NCI-H1092 treated with DMSO at 0.1 percent for 48 hours (cell line): ENCODE measurements at places on chromosomes 13 and 19.

GRCh38 chr19:4744451-4745174 lies 21.0 kb upstream of the DPP9 start:
- no peak for DNase-seq

- DNase-seq, result no peak
Observed at GRCh38 chr19:33905937-33906577, 109.4 kb downstream of the KCTD15 start.

GRCh38 chr19:38281811-38282566 lies 17.6 kb downstream of the SPINT2 start:
- no peak for DNase-seq

DNA sequence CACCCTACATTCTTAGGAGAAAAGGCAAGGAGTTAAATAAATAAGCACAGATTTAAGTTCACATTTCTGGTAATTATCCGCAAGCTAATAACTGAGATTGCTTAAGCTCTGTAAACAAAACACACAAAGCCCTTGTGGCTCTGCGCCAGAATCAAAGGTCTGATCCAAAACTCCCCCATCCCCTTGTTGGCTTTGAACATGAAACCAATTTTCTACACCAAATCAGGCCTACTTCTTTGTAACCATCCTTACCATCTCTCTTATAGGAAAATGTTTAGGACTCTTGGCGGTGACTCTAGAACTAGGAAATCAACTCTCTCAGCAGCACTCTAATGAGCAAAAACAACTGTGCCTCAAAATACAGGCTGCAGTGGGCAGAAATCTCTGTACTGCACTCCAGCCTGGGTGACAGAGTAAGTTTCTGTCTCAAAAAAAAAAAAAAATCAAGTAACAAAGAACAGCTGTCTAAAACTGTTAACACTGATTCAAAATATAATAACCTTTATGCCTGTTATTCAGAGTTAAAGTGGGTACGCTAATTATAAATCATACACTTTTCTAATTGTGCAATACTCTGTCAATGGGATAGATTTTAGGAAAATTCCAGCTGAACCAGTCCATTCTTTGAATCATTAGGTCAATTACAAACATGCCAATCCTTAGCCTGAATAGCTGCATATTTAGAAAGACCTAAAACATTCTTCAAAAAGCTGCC lies 25.8 kb downstream of the ABCC4 start:
- DNase-seq, result peak; percentile 69

DNA sequence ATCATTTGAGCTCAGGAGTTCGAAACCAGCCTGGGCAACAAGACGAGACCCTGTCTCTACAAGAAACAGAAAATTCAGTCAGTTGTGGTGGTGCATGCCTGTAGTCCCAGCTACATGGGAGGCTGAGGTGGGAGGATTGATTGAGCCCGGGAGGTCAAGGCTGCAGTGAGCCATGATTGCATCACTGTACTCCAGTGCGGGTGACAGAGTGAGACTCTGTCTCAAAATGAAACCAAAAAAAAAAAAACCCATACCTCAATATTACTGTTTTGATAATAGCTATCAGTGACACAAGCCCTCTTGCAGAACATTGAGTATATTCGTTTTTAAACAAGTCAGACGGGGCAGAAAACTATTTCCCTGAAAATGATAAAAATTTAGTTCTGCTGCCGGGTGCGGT lies 16.2 kb downstream of the ZNF791 start:
- DNase-seq, result no peak

- peak; percentile 32 for DNase-seq
Observed at GRCh38 chr13:43766725-43767124, 20.0 kb downstream of the ENOX1 start.

GRCh38 chr19:35717665-35718344 lies at the start of gene KMT2B:
KMT2B (plus strand) TSS chr19:35718003; CDS start chr19:35718019, 16 bp downstream.
- DNase-seq, result peak; percentile 91

GRCh38 chr13:89458456-89458855 lies 1787.3 kb downstream of the SLITRK5 start:
- DNase-seq, result no peak

- DNase-seq, result no peak
Observed at GRCh38 chr19:4310247-4311121, 6.1 kb downstream of the FSD1 start.

DNA sequence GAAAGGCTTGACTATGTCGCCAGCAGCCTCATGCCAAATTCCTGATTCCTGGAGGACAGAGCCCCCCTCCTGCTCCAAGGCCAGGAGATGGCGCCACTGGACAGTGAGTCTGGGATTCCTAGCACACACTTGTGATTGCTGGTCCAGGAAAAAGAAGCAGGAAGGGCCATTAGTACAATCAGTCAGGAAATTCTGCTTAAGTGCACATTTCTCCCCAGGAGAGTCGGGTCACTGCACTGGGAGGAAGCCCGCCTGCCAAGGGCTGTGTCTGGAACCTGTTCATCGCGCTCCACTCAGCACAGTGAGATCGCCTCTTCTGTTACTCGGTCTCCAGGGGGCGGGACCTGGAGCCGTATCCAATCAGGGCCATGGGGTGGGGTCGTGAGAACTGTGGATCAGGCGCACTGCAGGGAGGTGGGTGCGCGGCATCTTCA lies 65.1 kb downstream of the ZNF823 start:
- no peak for DNase-seq

GRCh38 chr13:89812856-89813255 lies 1534.6 kb upstream of the MIR17HG start:
- DNase-seq, result no peak

GRCh38 chr19:709965-710571 lies 1.3 kb downstream of the PALM start:
- DNase-seq, result no peak

DNA sequence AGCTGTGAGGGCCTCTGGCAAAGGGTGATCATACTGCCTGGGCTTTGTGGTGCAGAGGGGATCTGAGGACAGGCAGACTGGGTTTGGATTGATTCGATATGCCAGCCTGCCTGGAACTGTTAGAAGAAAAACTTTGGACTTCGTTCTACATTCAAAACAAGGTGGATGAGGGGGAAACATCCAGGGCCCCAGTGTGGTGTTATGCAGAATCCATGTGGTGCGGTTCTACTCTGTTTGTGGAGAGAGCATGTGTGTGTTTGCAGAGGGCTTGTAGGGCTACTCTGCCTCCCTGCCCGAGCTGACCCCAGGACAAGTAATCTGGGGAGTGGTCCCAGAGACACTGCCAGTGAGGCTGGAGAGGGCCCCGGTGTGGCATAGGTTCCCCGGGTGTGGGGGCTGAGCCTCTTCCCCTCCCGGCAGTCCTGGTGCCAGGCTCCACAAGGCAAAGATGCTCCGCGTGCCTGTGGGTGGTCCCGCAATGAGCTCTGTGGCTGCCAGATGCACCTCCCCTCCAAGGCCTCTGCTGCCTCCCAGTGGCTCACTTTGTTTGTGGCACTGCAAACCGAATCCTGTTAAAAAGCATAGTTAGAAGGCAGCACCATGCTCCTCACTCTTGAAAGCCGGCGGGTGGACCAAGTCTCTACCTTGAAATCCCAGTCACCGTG lies 22.3 kb upstream of the TFDP1 start:
- peak; percentile 75 for DNase-seq

DNA sequence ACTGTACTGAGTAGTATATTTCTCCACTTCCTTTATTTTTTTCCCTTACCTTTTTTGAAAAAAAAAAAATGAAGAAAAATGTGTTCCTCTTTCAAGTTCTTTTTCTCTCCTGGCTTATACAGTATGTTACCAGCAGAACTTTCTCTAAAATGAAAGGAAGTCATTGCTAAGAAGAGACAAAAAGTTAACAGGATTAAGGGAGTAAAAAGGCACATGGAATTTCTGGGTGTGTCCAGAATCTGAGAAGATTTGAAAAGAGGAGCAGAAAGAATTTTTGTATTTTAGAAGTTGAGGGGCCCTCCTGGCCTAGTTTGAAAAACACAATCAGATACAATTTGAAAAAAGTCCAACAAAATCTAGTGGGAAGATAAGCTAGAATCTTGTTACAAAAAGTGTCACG lies 21.0 kb upstream of the TRIM13 start:
- DNase-seq, result no peak

GRCh38 chr13:60169239-60170031 lies 5.7 kb upstream of the DIAPH3 start:
- DNase-seq, result no peak

DNA sequence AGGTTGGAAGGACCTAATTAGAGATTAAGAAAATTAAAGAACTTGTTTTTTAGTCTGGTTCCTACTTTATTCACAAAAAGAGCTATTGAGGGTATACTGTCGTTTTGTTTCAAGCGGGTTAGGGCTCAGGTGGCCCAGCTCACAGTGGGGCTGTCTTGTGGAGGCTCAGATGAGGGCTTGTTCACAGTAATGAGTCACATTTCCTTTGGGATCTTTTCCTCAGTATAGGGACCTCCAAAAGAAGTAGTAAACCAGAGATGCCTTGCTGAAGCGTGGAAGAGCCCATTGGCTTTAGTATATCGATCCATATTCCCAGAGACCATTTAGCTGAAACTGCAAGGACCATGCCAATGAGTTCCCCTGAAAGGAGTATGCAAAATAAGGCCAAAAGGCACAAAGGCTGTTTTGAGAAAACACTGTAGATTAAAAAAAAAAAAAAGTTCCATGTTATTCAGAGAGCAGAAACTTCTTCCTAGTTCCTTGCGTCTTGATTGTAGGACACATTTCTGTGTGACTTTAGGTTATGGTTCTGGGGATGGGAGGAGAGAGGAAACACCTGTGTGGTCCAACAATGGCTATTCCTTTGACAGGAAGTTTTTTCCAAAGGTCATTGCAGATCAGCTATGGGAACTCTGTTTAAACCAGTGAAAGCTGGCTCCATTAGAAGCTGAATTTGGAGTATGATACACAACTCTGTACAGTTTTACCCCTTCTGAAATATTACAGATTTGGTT lies 32.8 kb upstream of the GPI start:
- no peak for DNase-seq

- DNase-seq, result no peak
Observed at GRCh38 chr19:46181388-46181779, 33.3 kb downstream of the IGFL2 start.

DNA sequence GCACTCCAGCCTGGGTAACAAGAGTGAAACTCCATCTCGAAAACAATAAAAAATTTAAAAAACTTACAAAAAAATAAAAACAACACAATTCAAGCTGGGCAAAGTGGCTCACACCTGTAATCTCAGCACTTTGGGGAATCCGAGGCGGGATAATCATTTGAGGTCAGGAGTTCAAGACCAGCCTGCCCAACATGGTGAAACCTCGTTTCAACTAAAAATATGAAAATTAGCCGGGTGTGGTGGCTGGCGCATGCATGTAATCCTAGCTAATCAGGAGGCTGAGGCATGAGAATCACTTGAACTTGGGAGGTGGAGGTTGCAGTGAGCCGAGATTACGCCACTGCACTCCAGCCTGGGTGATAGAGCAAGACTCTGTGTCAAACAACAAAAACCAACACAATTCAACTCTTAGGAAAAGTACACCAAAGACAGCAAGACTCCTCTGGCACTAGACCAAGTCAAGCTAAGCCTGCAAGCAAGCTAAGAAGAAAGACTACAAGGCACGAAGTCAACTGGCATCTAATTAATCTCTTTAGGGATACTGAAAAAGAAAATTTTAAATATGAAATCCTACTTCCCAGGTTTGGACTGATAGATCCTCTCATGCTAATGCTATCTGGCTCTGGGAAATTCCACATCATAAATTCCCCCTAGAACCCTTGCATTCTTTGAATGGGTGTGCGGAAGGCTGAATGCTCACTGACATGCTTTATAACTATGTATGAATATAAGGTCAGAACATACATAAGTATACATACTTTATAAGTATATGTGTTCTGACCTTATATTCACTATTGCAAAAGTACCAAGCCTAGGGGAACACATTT lies 7.9 kb downstream of the PBX4 start:
- DNase-seq, result no peak

- DNase-seq, result peak; percentile 7
Observed at GRCh38 chr13:29771247-29771646, 79.2 kb downstream of the UBL3 start.

- DNase-seq, result no peak
Observed at GRCh38 chr13:44938854-44939253, 50.4 kb downstream of the NUFIP1 start.

DNA sequence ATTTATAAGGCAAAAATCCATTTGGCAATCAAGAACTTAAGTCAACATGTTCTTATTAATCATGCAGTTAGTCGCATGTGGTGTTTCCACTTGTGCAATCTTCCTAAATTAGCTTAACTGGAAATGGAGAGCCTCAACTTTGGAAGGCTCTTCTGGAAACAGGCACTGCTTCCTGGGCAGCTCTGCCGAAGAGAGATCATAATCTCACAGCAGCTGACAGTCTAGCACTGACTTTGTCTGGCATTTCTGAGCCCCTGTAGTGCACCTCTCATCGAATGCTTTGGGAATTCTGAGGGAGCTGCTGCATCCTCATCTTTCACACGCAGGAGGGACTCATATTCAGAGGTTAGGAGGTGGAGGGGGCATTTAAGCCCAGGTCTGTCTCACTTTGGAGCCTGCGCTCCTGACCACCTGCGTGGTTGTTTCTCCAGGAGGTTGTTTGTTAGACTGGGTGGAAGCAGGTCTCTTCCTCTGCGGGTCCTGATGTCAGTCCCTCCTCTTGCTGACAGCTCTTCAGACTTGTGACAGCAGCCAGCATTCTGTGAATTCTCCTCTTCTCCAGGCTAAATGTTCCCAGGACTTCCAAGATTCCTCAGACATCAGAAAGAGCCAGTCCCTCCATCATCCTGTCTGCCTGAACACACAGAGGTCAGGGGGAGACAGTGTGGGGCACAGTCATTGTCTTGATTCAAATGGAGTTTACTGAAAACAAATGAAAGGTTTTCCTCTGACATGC lies 100.4 kb upstream of the GJB6 start:
- DNase-seq, result no peak

DNA sequence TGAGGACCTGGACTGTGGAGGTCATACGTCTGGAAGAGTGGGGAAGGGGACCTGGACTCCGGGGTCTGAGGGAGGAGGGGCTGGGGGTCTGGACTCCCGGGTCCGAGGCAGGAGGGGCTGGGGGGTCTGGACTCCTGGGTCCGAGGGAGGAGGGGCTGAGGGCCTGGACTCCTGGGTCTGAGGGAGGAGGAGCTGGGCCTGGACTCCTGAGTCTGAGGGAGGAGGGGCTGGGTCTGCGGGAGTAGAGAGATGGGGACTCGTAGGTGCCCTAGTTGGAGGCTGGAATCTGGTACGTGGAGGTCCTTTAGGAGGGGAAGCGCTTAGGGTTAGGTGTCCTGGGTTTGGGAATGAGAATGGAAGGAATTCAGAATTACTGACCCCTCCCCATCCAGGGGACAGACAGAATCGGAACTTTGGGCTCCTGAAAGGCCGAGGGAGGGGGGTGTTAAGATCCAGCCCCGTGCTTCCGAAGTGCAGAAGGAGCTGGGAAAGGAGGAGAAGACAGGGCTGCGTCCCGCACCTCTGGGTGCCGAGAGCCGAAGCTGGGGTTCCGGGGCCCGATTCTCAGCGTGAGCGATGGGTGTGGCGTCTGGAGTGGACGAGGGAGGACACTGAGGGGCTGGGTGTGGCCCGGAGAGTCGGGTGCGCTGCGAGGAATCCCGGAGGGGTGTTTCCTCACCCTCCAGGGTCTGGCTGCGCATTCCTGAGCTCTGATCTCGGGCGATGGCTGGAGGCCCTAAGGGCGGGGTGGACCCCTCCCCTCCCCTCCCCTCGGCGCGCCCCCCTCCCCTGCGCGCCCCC lies 608 bp downstream of the MYADM start:
- no peak for DNase-seq

- no peak for DNase-seq
Observed at GRCh38 chr13:38830442-38831045, 143.7 kb downstream of the FREM2 start.
